ENCODE measurements at places on chromosomes 4 and X.

DNA sequence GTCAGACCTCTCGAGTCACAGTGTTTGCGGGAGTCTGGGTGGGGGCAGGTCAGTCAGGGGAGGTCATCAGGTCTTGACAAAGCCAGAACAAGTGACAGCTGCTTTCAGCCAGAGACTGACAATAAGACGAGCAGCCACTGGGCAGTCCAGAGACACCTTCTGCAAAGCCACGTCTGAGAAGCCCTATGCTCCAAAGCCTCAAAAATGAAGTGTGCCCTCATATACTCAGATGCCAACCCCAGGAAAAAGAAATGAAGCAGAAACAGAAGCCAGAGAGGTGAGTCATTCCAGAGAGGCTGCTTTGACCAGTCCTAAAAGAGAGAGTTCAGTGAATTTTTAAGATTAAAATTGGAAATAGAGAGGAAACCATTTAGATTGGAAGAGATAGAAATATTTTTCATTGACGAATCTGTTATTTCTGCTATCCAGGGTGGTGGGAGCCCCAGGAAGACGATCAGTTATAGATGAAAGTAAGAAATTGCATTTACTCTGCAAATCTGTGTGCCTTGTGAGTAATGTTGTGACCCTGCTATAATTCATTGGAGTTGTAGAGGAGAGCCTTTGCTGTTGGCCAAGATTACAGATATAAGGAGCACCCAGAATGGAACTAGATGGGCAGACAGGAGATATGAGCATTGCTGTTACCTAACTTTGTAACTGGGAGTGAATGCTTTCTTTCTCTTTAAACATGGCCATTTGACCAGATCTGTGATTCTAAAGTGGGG, 77.9 kb downstream of the LRRC66 start:
- DNase-seq = no peak

DNA sequence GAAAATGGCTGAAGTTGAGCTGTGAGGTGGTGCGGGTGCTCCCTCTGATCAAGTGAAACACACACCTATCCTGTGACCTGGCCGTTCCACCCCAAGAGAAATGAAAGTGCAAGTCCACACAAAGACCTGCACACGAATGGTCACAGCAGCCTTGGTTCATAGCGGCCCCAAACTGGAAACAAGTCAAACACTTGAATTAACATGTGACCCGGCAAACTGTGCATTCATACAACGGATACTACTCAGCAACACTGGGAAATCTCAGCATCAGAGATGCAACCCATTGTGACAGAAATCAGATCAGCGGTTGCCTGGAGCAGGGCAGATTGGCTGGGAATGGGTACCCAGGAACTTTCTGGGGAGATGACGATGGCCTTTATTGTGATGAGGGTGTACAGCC, 7.6 kb downstream of the G6PD start:
- no peak for DNase-seq

DNA sequence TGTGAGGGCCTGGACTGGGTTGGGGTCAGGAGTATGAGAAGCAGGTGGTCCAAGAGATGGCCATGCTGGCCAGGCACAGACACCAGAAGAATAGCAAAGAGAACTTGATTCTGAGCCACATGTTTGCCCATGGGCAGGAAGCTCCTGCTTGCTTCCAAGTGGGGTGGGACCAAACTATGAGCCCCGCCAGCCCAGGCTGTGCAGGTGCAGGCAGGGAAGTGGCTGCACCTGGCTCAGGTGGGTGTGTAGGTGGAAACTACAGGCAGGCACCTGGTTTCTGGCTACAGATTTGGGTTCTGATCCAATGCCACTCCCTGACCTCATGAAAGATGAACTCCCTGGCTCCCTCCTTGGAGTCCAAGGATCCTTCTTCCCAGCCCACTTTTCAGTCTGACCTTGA, 207.9 kb upstream of the KLF3 start:
- no peak for DNase-seq

GRCh38 chr4:167903291-167903721, 189.0 kb upstream of the ANXA10 start:
- DNase-seq = no peak

DNA sequence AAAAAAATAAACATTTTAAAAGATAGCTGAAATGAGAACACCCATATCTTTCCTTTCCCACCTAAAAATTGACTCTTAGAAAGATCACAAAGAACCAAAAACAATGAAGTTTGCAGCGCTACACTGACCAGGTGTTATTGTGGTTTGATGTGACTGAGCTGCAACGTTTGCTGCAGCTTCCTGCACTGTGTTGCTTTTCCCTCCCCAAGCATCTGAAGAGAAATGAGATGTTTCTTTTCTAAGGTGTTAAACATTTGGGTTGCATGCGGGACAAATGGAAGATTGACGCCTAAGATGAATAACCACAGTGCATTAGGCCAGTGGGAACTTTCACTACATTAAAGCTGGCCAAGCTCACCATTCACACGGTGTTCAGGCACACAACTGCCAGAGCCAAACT, 8.9 kb downstream of the LEF1 start:
- no peak for DNase-seq

DNA sequence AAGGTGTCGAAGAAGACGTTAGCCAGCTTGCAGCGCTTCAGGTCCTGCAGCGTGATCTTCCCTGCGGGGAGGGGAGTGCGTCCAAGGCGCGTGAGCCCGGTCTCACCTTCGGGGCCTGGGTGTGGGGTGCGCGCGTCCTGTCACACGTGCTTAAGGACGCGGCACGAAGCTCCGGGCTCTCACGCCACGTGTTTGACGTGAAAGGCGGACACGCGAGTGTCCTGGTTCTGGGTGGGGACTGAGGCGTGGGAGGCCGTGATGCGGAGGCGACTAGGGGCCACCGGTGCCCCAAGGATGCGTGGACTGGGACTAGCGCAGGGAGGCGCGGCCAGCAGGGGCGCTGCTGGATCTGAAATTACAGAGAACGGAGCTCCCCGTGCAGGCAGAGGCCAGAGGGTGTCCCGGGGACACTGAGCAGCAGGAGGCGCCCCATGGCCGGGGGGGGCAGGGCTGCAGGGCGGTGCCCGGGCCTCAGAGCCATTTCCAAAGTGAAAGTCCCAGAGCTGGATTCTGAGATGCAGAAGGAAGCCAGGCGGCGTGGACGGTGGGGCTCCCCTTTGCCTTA, 20.3 kb upstream of the GTPBP6 start:
- DNase-seq = no peak

- DNase-seq = no peak
Measured at GRCh38 chrX:48998391-48998790, 3.7 kb downstream of the GRIPAP1 start.

- DNase-seq = no peak
Measured at GRCh38 chrX:20263474-20263873, 3.2 kb downstream of the RPS6KA3 start.

- DNase-seq = no peak
Measured at GRCh38 chr4:95839891-95840290, at the start of gene PDHA2. Gene PDHA2 (plus strand): TSS chr4:95840093. CDS start chr4:95840151, 58 bp downstream.

DNA sequence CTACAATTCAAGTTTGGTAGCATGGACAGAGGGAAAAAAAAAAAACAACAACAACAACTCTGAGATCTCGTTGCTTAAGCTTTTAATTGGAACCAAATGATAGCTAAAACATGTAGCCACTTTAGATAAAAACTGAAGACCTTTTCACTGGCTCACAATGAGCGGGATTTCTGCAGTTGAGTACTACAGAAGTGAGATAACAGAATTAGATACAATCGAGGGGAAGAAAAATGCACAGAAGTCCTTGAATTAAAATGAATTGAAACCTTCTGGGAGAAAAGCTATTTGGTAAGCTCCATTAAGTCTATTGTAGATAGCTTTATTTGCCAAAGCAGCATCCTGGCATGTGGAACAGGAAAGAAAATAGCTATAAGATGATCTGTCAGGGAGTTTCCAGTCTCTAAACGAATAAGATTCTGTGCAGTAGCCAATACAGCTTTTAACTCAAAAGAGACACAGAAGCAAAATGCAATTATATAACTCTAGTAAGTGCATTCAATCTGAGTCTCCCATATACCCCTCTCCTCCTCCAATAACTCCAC, 248.5 kb downstream of the ENOX2 start:
- DNase-seq = no peak

- no peak for DNase-seq
Measured at GRCh38 chr4:64539234-64539849, 130.1 kb upstream of the TECRL start.

DNA sequence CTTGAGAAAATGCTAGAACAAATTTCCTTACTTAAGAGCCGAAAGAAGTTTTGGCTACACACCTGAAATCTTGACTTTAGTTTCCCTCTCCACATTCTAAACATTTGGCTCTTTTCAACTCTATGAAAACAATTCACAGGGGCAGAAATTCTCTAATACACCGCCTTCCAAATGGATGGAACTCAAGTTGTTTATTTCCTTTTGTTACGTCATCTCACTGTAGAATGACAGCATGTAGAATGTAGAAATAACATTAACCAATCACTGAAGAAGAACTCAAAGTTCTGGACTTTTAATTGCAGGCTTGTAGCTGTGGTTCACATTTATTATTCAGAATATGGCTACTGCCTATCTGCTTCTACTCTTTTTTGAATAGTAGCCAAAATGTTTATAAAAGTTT, 1.9 kb downstream of the DMP1 start:
- DNase-seq = no peak

- DNase-seq = no peak
Measured at GRCh38 chr4:174071595-174071994, 211.9 kb downstream of the FBXO8 start.

DNA sequence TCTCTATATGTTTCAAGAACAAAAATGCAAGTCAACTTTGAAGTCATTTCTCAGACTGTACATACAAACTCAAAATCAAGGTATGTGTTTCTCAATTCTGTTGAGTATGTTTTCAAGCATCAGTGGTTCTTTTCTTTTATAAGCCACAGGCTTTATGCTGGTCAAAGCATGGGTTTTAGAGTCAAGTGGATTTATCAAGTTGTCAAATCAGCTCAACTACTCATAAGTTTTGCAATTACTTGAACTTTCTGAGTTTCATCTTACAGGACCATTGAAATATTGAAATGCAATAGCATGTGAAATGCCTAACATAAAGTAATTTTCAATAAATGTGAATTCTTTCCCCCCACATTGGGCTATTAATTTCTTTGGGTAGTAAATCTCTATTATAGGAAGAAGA, 239.9 kb upstream of the DKK2 start:
- DNase-seq = no peak

GRCh38 chr4:22802876-22803275, 110.1 kb downstream of the GBA3 start:
- no peak for DNase-seq

DNA sequence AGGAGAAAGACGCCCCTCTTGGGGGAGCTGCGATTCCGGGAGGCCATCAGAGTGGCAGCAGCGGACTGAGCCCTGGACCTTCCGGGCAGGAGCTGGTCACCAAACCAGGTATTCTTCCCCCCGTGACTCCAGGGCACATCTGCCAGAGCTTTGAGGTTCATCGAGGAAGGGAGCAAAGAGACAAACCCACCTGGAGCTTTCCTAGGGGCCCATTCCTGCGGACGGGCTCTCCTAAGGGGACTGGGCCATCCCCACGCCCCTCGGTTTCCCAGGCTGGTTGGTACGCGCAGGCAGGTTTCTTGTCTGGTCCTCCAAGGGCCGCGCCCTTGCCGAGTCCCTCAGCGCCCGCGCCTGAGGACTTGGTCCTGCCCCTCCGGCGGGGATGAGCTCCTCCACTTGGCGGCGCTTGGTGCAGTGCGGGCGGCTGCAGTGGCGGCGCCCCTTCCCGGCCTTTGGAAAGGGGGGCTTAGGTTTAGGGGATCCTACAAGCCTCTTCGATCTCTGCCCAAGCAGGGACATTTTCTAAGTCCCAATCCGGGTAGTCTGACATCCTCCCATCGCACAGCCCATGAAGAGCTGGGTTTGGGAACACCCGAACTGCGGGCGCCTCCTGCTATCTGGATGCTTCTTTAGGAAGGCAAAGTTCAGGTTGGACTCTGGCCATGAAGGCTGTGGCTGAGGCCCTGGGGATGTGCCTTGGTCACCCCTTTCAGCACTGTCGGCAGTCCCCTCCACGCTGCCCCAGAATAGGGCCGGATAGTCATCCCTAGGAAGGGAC, 538 bp downstream of the STBD1 start:
- no peak for DNase-seq

DNA sequence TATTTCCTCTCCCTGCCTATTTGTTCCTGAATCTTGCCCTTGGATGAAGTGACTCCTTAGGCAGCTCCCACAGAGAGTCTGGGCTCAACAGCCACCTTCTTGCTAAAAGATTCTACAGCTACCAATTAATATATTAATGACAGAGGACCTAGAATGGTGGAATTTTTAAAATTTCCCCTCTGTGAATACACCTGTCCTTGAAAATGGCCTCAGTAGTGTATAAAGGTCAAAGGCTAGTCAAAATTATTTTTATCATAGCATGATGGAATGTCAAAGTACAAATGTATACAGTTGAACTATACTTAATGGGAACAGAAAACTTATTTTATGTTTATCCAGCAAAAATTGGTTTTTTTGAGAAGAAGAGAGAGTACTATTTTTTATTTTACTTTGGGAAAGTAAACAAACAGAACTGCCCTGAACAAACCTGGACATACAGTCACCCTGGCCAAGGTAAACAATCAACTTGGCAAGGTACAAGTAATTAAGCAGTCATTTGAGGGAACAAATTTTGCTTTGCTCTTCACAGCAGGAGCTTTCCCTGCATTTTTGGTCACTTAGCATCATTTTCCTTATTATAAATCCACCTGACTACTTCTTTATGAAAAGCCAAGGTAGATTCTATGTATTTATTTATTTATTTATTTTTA, 250.8 kb downstream of the INPP4B start:
- DNase-seq = no peak

GRCh38 chr4:112752061-112752460, 115.1 kb downstream of the LARP7 start:
- DNase-seq = no peak

DNA sequence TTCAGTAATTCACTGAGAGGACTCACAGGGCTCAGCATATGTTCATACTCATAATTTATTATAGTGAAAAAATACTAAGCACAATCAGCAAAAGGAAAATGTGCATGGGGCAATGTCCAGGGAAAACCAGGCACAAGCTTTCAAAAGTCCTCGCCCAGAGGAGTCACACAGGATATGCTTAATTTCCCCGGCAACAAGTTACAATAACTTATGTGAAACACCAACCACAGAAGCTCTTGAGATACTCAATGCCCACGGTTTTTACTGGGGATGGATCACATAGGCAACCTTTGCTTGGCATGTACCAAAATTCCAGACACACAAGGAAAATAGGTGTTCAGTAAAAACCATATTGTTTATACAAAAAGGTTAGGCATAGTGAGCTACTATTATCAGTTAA, 38.5 kb upstream of the STPG2 start:
- no peak for DNase-seq

DNA sequence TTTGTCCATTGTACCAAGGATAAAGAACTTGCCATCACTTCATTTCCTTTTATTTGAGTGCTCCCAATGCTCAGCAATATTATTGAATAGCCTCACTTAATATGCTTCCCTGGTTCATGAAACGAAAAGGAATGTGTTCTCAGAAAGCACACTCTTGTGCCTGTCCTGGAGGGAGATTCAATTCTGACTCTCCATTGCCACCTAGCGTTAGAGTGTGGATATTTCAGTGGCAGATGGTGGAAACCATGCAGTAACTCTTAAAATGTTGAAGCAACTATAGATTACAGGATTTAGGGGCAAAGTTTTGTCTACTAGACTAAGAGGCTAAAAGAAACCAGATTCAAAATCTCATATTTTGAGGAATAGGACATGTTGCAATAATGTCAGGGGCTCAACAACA, 36.0 kb downstream of the GAB3 start:
- DNase-seq = no peak

- no peak for DNase-seq
Measured at GRCh38 chr4:87458913-87459312, 36.5 kb downstream of the NUDT9 start.
